ENCODE measurements at places on chromosomes 13 and 19. TPM values are rescaled to one million over a fixed set of nuclear protein-coding genes. Genes with fewer than 3 reads are reported as not detected.

ZNF155 gene
- 4.5 TPM for total RNA-seq

DNA sequence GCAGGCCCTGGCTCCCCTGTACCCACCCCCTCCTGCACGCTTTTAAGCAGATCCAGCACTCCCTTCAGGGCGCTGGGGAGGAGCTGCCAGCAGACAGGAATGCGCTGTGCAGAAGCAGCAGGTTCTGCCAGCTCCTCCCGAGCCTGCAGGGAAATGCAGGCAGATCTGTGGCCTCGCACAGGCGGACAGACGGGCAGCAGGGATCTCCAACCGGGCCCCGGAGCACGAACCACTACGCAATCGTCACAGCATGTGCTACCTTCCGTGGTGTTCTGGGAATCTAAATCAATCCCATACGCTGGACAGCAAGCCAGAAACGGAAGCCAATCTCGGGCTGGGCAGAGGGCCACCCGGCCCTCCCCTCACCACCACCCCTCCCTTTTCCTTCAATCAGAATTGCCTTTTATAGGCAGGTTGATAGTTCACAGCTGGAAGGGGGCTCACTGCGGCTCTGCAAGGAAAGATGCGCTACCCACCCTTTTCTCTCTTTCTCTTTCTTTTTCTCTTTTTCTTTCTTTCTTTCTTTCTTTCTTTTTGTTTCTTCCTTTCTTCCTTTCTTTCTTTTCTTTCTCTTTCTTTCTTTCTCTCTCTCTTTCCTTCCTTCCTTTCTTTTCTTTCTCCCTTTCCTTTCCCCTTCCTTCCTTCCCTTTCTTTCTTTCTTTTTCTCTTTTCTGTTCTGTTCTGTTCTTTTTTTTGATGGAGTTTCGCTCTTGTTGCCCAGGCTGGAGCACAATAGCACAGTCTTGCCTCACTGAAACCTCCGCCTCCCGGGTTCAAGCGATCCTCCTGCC lies 99.9 kb downstream of the GNG7 start:
- H3K4me1 ChIP-seq: peaks cover 15% of the 10 kb centered on the region
- H3K27ac ChIP-seq: no peak overlapping the region
- no peak for DNase-seq
- no peaks in the 10 kb centered on the region for H3K36me3 ChIP-seq
- H3K27me3 ChIP-seq: peaks cover 3% of the 10 kb centered on the region
- no peak overlapping the region for H3K4me3 ChIP-seq

DNA sequence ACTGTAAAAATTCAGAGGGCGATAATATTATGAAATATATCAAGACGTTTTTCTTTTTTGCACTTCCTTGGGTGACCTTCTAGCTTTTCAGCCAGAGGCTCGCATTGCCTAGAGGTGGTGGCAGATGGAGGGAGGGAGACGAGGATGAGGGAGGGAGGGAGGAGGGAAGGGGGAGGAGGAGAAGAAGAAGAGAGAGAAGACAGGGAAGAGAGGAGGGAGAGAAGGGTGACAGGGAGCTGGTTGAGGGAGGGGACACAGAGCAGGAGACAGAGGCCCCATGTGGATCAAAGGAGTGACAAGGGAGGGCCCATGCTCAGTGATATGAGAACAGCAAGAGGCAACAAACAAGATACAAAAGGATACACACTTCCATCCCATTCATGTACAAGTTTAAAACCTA lies 8.0 kb upstream of the KCTD15 start:
- H3K36me3 ChIP-seq: no peaks in the 10 kb centered on the region
- H3K4me3 ChIP-seq: no peak overlapping the region
- H3K27me3 ChIP-seq: peaks cover 7% of the 10 kb centered on the region
- DNase-seq: no peak

PRRG2 gene
- 0.85 TPM for total RNA-seq

- H3K4me1 ChIP-seq: no peaks in the 10 kb centered on the region
- H3K27me3 ChIP-seq: no peaks in the 10 kb centered on the region
- DNase-seq: no peak
- H3K36me3 ChIP-seq: no peaks in the 10 kb centered on the region
- H3K4me3 ChIP-seq: no peak overlapping the region
- H3K27ac ChIP-seq: no peak overlapping the region
These were observed 799.9 kb downstream of the PCDH9 start for GRCh38 chr13:66430269-66430668.

CLC gene
- 4.7 TPM for total RNA-seq

GRCh38 chr19:49862391-49863253 lies 4.8 kb downstream of the PNKP start:
- H3K4me3 ChIP-seq: no peak overlapping the region
- no peak overlapping the region for H3K27ac ChIP-seq
- H3K27me3 ChIP-seq: no peaks in the 10 kb centered on the region
- peak; percentile 38 for DNase-seq

NAA16 gene
- total RNA-seq: 23.2 TPM

DNA sequence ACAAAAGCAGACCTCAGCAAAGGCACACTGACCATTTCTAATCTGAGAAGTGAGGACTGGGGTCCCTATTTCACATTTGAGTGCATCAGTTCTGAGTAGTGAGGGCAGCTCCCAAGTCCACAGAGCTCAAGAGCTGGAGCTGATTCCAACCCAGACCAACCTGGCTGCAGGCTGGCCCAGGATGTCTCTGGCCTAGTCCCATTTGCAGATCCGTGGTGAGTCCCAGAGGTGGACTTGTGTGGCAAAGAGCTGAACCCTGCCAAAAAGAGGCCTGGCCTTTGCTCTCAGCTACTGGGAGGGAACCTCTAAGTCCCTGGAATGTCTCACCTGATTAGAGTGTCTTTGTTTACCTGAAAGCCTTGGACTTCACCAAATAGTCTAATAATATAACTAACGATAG lies 14.6 kb downstream of the SIGLEC7 start:
- peaks cover 7% of the 10 kb centered on the region for H3K27me3 ChIP-seq
- no peak overlapping the region for H3K4me3 ChIP-seq
- DNase-seq: no peak
- peaks cover 6% of the 10 kb centered on the region for H3K4me1 ChIP-seq
- no peaks in the 10 kb centered on the region for H3K36me3 ChIP-seq

- no peak overlapping the region for H3K27ac ChIP-seq
- no peak for DNase-seq
- H3K36me3 ChIP-seq: no peaks in the 10 kb centered on the region
- peaks cover 24% of the 10 kb centered on the region for H3K27me3 ChIP-seq
- no peaks in the 10 kb centered on the region for H3K4me1 ChIP-seq
- no peak overlapping the region for H3K4me3 ChIP-seq
These were observed 65.5 kb downstream of the ERCC5 start for GRCh38 chr13:102911336-102911735.

DNA sequence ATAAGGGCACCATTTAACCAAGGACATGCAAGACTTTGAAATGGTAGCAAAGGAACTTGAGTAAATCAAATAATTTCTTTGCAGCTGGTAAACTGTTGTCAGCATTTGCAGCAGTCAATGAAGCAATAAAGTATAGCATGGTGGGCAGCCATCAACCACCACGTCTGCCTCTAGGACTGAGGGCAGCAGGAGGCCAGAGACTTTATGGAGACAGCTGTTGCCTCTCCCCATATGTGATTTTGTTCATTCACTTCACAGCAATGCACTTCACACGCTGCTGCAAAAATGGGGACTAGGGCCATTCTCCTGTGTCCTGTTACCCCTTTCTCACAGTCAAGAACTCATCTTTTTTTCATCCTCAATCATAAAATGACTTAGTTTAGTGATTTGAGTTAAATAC lies 51.3 kb upstream of the PCDH9 start:
- H3K27ac ChIP-seq: no peak overlapping the region
- no peaks in the 10 kb centered on the region for H3K4me1 ChIP-seq
- DNase-seq: no peak
- H3K4me3 ChIP-seq: no peak overlapping the region

DNA sequence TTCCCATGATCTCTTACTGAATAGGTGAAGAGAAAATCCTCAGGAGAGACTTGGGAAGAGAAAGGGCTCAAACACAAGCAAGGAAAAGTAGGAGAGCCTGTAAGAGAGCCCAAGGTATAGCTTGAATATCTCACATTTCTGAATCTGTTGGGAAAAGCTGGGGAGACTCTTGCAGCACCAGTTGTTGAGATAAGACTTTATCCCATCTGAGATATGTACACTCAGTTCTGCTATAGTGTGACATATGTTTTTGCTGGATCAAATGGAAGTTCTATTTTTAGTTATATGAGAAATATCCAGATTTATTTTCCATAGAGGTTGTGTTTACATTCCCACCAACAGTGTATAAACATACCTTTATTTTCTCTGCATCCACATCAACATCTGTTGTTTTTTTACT lies 246.1 kb downstream of the NDFIP2 start:
- DNase-seq: no peak
- no peak overlapping the region for H3K27ac ChIP-seq
- H3K4me1 ChIP-seq: no peaks in the 10 kb centered on the region
- no peak overlapping the region for H3K4me3 ChIP-seq

DNA sequence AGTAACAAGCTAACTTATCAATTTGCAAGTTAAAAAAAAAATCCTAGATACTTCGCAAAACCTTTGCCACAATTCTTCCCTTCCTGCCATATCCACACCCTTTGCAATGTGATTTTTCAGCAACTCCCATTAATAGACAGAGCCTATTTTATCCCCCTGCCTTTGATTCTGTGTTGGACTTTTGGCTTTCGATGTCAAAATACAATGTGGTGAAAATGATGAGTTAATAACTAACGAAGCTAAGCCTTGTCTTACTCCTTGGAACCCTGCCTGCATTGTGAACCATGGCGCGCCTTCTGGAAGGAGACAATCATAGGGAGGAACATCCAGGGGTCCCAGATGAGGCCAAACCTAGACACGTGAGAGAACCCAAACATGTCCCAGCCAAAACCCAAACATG lies 6.4 kb downstream of the CYP4F2 start:
- H3K27ac ChIP-seq: no peak overlapping the region
- no peaks in the 10 kb centered on the region for H3K36me3 ChIP-seq
- no peak overlapping the region for H3K4me3 ChIP-seq

DNA sequence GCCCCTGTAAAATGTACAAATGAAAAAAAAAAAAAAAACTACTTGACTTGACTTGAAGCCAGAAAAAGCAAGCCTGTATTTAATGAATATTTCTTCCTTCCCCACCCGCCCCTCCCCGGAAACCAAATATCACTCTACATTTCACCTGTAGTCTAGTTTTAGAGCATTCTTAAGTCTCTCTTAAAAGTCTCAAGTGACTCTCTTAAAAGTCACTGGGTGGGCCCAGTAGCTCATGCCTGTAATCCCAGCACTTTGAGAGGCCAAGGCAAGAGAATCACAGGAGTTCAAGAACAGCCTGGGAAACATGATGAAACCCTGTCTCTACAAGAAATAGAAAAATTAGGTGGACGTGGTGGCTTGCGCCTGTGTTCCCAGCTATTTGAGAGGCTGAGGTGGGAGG lies 72.0 kb downstream of the TSC22D1 start:
- no peaks in the 10 kb centered on the region for H3K4me1 ChIP-seq
- H3K27ac ChIP-seq: no peak overlapping the region
- H3K27me3 ChIP-seq: no peaks in the 10 kb centered on the region
- no peak overlapping the region for H3K4me3 ChIP-seq

ZNF345 gene
- 4.2 TPM for total RNA-seq

DNA sequence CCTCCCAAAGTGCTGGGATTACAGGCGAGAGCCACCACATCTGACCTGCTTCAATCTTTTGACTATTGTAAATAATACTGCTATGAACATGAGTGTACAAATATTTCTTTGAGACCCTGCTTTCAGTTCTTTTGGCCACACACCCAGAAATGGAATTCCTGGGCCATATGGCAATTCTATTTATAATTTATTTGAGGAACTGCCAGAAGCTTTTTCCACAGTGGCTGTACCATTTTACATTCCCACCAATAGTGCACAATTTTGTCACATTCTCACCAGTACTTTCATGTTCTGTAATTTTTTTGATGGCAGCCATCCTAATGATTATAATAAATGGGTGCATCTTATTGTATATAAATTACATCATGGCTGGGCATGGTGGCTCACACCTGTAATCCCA lies 13.7 kb upstream of the FCER2 start:
- H3K36me3 ChIP-seq: no peaks in the 10 kb centered on the region
- H3K4me1 ChIP-seq: peaks cover 5% of the 10 kb centered on the region
- no peak overlapping the region for H3K4me3 ChIP-seq

GRCh38 chr13:108897955-108898354 lies 268.5 kb downstream of the MYO16 start:
- H3K36me3 ChIP-seq: peaks cover 2% of the 10 kb centered on the region
- peaks cover 3% of the 10 kb centered on the region for H3K27me3 ChIP-seq
- peak; percentile 62 for DNase-seq
- peaks cover 14% of the 10 kb centered on the region for H3K4me1 ChIP-seq

ADGRE3 gene
- not detected for total RNA-seq

S1PR2 gene
- total RNA-seq: 9.4 TPM

DNA sequence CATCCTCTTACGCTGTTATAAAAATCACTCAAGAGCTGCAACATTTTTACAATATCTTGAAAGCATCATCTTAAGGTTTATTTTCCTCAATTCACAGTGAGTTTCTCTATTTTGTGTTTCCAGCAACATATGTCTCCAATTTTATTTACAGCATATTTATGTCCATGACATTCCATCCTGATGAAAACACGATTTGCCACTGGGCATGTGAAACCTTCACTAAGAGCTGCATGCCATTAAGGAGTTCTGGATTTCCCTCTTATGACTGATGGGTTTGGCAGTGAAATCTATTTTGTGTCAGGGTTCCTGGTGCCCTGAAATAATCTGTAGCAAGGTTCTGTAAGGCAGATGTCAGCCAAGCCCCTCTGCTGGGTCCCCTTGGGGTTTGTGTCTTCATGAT lies 527.6 kb upstream of the KLF12 start:
- no peak for DNase-seq
- no peaks in the 10 kb centered on the region for H3K36me3 ChIP-seq
- H3K4me1 ChIP-seq: no peaks in the 10 kb centered on the region
- H3K27ac ChIP-seq: no peak overlapping the region
- H3K4me3 ChIP-seq: no peak overlapping the region
- peaks cover 4% of the 10 kb centered on the region for H3K27me3 ChIP-seq

DNA sequence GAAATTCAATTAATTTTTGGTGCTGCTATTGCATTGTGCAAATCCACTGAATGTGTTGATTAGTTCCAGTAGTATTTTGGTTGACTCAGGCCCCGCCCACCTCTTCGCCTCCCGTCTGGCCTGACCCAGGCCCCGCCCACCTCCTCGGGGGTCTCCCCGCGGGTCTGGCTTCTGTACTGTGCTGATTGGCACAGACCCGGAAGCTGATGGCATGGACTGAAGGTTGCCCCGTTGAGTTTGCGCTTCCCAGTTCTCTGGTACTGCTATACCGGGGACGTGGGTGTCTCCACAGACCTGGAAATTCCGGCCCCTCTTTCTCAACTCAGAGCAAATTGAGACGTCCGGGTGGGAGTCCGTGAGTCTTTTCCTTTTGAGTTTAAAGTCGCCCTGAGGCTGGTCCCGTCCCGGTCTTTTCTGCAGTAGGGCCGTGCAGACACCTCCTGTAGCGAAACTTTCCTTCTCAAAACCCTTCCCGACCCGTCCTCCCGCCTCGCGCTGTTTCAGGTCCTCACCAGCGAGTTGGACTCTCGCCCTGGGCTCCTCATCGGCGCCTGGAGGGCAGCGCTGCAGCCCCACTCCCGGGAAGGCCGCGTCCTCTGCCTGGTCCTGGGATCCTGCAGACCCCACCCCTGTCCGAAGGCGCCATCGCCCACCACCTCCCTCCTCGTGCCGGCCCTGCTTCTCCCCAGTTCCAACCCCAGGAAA lies 14.8 kb downstream of the ZNF701 start:
- H3K4me3 ChIP-seq: no peak overlapping the region
- H3K27me3 ChIP-seq: no peaks in the 10 kb centered on the region
- H3K36me3 ChIP-seq: peaks cover 78% of the 10 kb centered on the region
- no peak overlapping the region for H3K27ac ChIP-seq

LRRC63 gene
- 0.63 TPM for total RNA-seq

Measured in activated CD4-positive, alpha-beta memory T cell treated with anti-CD3 and anti-CD28 coated beads for 36 hours (primary cell).